Activated B cell treated with CpG ODN at 0.5 μM for 24 hours (primary cell): ENCODE measurements at places on chromosomes 2 and 18. TPM values are rescaled to one million over a fixed set of nuclear protein-coding genes. Genes with fewer than 3 reads are reported as not detected.

GRCh38 chr2:191571163-191571769, 106.7 kb upstream of the NABP1 start:
- peak overlapping the region; percentile 76 for H3K4me3 ChIP-seq
- H3K4me1 ChIP-seq, result peaks cover 30% of the 10 kb centered on the region
- peak overlapping the region; percentile 80 for H3K27ac ChIP-seq
- no peak for DNase-seq

DNA sequence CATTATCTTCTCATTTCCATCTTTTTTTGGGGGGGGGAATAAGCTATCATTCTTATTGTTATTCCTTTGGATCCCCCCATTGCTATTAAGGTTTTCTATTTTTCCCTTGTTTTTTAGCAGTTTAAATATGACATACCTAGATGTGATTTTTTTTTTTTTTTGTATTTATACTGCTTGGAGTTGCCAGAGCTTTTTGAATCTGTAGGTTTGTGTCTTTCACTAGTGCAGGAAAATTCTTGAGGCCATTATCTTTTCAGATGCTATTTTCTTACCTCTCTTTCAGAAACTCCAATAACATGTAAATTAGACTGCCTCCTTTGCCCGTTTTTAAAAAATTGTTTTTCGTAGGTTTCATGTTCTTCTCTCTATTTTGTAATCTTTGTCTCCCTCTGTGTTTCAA, 88.6 kb downstream of the WDR7 start:
- no peak overlapping the region for H3K27ac ChIP-seq
- H3K4me3 ChIP-seq, result no peak overlapping the region
- DNase-seq, result no peak
- no peaks in the 10 kb centered on the region for H3K4me1 ChIP-seq
- peaks cover 27% of the 10 kb centered on the region for H3K36me3 ChIP-seq

GRCh38 chr2:196316050-196316430, 144.7 kb upstream of the STK17B start:
- H3K27me3 ChIP-seq, result no peaks in the 10 kb centered on the region
- no peak overlapping the region for H3K4me3 ChIP-seq
- no peaks in the 10 kb centered on the region for H3K36me3 ChIP-seq
- no peaks in the 10 kb centered on the region for H3K4me1 ChIP-seq
- DNase-seq, result no peak

DNA sequence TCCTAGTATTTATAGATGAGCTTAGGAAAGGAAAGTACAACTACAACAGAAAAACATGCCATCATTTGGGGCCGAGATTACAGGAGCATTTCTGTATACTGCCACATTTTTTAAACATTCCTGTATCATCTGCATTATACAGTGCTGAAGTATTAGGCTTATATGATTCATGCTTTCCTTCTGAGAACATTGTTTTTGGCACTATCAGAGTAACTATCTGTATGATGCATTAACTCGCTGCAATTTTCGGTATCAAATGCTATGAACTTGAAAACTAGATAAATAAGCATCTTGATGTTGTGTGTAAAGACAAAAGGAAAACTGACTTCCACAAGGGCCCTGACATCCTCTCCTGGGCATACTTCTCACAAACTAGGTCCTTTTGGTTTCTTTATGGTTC, 102.0 kb downstream of the RIT2 start:
- H3K27ac ChIP-seq, result no peak overlapping the region
- H3K27me3 ChIP-seq, result no peaks in the 10 kb centered on the region
- H3K4me3 ChIP-seq, result no peak overlapping the region

Gene IWS1
- total RNA-seq, result 45.6 and 49.3 TPM in 2 replicates

Gene GNAL
- 0.22 TPM in 1 of 2 replicates, not detected in the other for total RNA-seq

- no peaks in the 10 kb centered on the region for H3K27me3 ChIP-seq
- no peak overlapping the region for H3K27ac ChIP-seq
- no peak overlapping the region for H3K4me3 ChIP-seq
- H3K4me1 ChIP-seq, result no peaks in the 10 kb centered on the region
Observed at GRCh38 chr18:3236470-3236869, 11.1 kb upstream of the MYL12A start.

GRCh38 chr2:233407771-233408181, 53.5 kb downstream of the DGKD start:
- H3K36me3 ChIP-seq, result peaks cover 50% of the 10 kb centered on the region
- H3K27me3 ChIP-seq, result no peaks in the 10 kb centered on the region
- no peak for DNase-seq
- H3K27ac ChIP-seq, result peak overlapping the region; percentile 82

GRCh38 chr2:1744151-1744445, 217 bp downstream of the PXDN start:
- H3K27me3 ChIP-seq, result peaks cover 44% of the 10 kb centered on the region
- no peak overlapping the region for H3K4me3 ChIP-seq
- H3K36me3 ChIP-seq, result no peaks in the 10 kb centered on the region
- no peak overlapping the region for H3K27ac ChIP-seq
- DNase-seq, result no peak

- H3K36me3 ChIP-seq, result peaks cover 20% of the 10 kb centered on the region
- H3K27me3 ChIP-seq, result no peaks in the 10 kb centered on the region
- H3K4me1 ChIP-seq, result peaks cover 97% of the 10 kb centered on the region
- H3K4me3 ChIP-seq, result peak overlapping the region; percentile 79
- peak overlapping the region; percentile 97 for H3K27ac ChIP-seq
Observed at GRCh38 chr2:197152451-197153228, 157.9 kb downstream of the ANKRD44 start.

Gene CHST9
- not detected in 2 replicates for total RNA-seq

DNA sequence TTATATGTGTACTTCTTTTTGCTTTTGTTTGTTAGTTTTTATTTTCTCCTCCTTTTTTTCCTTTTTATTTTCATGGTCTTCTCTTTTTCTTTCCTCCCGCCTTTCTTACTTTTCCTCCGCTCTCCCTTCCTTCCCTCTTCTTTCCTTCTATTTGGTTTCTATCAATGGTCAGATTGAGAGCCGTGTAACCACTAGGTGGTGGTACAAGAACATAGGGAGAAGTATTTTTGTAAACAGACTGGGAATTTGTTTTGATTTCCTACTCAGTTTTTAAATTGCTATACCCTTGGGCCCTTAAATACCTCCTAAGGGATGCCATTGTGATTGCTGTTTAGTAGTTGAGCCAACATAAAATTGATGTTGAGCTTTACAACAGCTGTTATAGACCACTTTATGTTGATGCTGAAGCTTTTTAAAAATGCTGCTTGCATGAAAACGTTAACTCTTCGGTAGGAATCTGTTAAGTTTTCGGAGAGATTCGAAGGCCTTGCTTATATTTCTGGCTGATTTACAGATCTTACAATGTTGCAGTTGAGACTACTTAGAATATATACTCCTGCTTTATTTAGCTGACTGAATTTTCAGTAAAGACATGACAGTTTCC, 124.2 kb downstream of the UBE2E3 start:
- H3K4me3 ChIP-seq, result no peak overlapping the region
- DNase-seq, result no peak
- H3K4me1 ChIP-seq, result peaks cover 8% of the 10 kb centered on the region
- H3K27me3 ChIP-seq, result no peaks in the 10 kb centered on the region
- no peaks in the 10 kb centered on the region for H3K36me3 ChIP-seq

- peaks cover 3% of the 10 kb centered on the region for H3K36me3 ChIP-seq
- H3K4me1 ChIP-seq, result peaks cover 57% of the 10 kb centered on the region
- DNase-seq, result no peak
- H3K27me3 ChIP-seq, result no peaks in the 10 kb centered on the region
Observed at GRCh38 chr2:69765096-69765380, 23.1 kb downstream of the ANXA4 start.

Gene SIX2
- not detected in 2 replicates for total RNA-seq

GRCh38 chr2:109380502-109381326, 233.1 kb downstream of the SEPTIN10 start:
- no peak overlapping the region for H3K27ac ChIP-seq
- no peaks in the 10 kb centered on the region for H3K4me1 ChIP-seq
- no peak for DNase-seq
- no peaks in the 10 kb centered on the region for H3K27me3 ChIP-seq
- H3K4me3 ChIP-seq, result no peak overlapping the region

DNA sequence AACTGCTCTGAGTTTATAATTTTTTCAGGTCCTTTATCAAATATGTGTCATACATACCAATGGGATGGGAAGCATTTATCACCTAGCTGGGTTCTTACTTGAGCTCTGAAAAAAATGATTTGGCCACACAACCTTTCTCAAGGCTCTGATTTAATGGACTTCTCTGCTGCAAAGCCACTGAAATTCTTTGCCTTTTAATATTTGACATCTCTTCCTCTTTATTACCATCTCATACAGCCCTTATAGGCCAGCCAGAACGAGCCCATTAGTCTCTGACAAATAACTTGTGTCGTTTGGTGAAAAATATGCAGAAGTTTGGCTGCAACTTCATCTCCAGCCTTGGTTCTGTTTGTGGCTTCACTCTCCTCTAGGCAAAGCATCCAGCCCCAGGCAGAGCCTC, 249.1 kb downstream of the ATAD2B start:
- no peaks in the 10 kb centered on the region for H3K36me3 ChIP-seq
- H3K27me3 ChIP-seq, result no peaks in the 10 kb centered on the region
- H3K4me1 ChIP-seq, result no peaks in the 10 kb centered on the region

DNA sequence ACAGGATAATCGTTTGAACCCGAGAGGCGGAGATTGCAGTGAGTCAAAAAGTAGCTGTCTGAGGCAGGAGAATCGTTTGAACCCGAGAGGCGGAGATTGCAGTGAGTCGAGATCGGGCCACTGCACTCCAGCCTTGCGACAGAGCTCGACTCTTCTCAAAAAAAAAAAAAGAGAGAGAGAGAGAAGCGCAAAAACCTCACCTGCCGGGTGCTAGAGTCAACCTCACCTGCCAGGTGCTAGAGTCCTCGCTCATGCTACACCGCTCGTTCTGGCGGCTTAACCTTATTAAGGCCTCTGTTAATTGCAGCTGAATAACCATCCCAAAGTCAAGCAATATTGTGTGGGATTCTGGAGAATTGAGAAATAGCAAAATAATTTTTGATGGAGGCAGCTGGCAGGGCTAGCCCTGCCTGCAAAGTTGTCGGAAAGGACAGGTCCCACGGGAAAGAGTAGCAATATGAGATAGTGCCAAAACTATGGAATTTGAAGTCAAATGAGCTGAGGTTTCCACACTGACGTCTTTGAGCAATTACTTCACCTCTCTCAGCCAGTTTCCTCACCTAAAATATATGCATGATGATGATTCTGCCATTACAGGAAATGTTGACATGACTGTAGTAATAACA, 644 bp upstream of the DYM start:
- H3K27me3 ChIP-seq, result no peaks in the 10 kb centered on the region
- peak overlapping the region; percentile 88 for H3K4me3 ChIP-seq
- no peak for DNase-seq
- H3K27ac ChIP-seq, result peak overlapping the region; percentile 87
- peaks cover 2% of the 10 kb centered on the region for H3K36me3 ChIP-seq

Gene NGEF
- not detected in 2 replicates for total RNA-seq

DNA sequence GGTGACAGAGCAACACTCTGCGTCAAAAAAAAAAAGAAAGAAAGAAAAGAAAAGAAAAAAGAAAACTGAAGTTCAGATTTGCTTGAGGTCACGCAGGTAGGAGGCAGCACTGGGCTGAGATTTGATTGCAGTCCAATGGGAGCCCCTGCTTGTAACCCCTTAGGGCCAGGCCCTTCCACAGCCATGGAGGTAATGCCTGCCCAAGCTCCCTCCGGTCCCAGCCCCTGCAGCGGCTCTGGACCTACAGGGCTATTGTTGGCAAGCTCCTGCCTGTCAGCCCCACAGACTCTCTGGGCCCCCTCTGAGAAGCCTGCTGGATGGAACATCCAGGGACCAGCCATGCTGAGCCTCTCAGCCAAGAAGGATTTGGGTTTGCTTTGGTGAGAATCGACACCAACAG, 12.2 kb downstream of the ZFP36L2 start:
- H3K27ac ChIP-seq, result no peak overlapping the region
- no peak overlapping the region for H3K4me3 ChIP-seq
- DNase-seq, result no peak
- H3K36me3 ChIP-seq, result no peaks in the 10 kb centered on the region
- no peaks in the 10 kb centered on the region for H3K27me3 ChIP-seq
